ENCODE measurements at places on chromosomes 5 and 9.
A peak's percentile ranks its signal among the peaks of the same experiment; 100 is the strongest.

GRCh38 chr5:34914671-34915138 is 599 bp downstream of the RAD1 start:
- peak overlapping the region; percentile 80 for H3K27ac ChIP-seq
- H3K4me1 ChIP-seq: peaks cover 27% of the 10 kb centered on the region
- peak; percentile 16 for DNase-seq
- H3K36me3 ChIP-seq: no peaks in the 10 kb centered on the region
- peak overlapping the region; percentile 29 for H3K4me3 ChIP-seq

DNA sequence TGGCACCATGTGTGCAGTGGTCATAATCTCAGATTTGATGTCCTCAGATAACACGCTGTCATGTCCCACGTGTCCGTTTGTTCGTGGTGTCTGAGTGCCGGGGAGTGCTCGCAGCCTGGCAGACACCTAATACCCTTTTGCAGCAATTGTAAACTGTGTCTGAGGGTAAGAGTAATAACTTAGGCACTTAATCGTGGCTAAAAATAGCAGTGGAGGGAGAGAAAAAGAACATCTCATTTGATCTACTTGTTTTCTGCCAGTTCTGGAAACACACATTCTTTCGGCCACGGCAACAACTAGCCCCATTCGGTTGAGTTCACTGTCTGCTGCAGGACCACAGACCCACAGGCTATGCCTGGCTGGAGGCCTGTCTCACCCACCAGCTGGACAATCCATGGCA is 16.5 kb downstream of the ADCY2 start:
- no peak overlapping the region for H3K27ac ChIP-seq
- H3K4me1 ChIP-seq: no peaks in the 10 kb centered on the region
- no peak for DNase-seq
- no peak overlapping the region for H3K4me3 ChIP-seq
- no peaks in the 10 kb centered on the region for H3K36me3 ChIP-seq

- no peak for DNase-seq
- peak overlapping the region; percentile 68 for H3K27ac ChIP-seq
- no peaks in the 10 kb centered on the region for H3K36me3 ChIP-seq
- H3K27me3 ChIP-seq: peaks cover 5% of the 10 kb centered on the region
These were observed 1.2 kb downstream of the SPRY4 start for GRCh38 chr5:142323480-142324135.

DNA sequence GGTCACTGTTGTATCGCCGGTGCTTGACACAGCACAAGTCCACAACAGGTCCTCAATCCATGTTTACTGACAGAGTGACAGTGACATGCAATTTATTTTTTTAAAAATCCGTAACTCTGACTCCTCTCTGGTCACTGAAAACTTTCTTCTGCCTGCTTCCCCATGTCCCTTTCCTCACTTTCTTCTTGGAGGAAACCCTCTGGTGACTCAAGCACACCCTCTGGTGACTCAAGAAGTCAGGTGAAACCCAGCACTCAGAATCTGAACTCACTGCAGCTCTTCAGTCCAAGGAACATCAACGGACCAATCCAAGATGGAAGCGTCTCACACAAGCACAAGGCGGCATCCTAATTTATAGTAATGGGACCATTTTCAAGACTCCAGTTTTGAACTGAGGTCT is 245.9 kb downstream of the FSTL4 start:
- no peaks in the 10 kb centered on the region for H3K27me3 ChIP-seq
- H3K4me1 ChIP-seq: no peaks in the 10 kb centered on the region
- H3K4me3 ChIP-seq: no peak overlapping the region
- H3K36me3 ChIP-seq: no peaks in the 10 kb centered on the region
- no peak overlapping the region for H3K27ac ChIP-seq

DNA sequence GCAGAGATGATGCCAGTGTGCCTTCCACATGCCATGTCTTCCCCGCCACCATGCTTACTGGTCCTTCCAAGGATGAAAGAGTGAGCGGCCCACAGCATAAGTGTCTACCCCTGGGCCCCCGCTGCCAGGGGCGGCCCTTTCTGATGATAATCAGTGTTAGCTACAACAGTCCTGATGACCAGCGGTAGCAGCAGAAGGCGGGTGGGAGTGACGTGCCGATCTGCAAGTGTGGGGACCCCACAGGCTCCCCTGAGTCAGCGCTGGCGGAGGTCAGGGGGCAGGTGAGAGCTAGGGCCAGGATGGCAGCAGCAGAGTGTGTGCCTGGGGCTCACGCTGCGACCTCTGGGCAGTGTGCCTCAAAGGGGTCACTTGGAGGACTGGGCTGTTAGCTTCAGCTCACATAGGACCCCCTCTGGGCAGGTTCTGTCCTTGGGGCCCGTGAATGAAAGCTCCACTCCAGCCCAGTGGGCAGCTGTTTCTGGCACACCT is 80.4 kb downstream of the HMCN2 start:
- H3K36me3 ChIP-seq: no peaks in the 10 kb centered on the region
- DNase-seq: no peak
- no peaks in the 10 kb centered on the region for H3K27me3 ChIP-seq
- no peaks in the 10 kb centered on the region for H3K4me1 ChIP-seq
- H3K27ac ChIP-seq: no peak overlapping the region

- no peaks in the 10 kb centered on the region for H3K36me3 ChIP-seq
- DNase-seq: no peak
These were observed 21.9 kb downstream of the RFK start for GRCh38 chr9:76372336-76372735.

DNA sequence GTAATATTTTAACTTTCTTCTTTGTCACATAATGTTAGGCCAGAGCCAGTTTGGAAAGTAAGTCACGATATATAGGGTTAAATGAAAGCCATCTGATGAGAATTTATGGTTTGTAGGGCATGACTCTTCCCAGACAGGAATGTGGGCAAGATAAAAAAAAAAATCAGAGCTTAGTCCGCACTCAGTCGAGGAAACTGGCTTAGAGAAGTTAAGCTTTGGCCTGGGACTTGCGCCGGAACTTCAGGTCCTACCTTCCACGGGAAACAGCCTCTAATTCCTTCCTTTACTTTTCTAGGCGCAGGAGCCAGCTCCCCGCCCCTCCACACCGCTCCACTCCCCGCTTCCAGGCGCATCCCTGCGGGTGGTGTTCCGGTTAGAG is 475 bp downstream of the DDX31 start:
- no peaks in the 10 kb centered on the region for H3K27me3 ChIP-seq
- DNase-seq: peak; percentile 48
- peak overlapping the region; percentile 60 for H3K4me3 ChIP-seq
- peaks cover 32% of the 10 kb centered on the region for H3K4me1 ChIP-seq
- no peaks in the 10 kb centered on the region for H3K36me3 ChIP-seq

- peaks cover 6% of the 10 kb centered on the region for H3K4me1 ChIP-seq
- H3K27me3 ChIP-seq: no peaks in the 10 kb centered on the region
- no peak overlapping the region for H3K27ac ChIP-seq
- DNase-seq: peak; percentile 28
These were observed 25.3 kb upstream of the CEP72 start for GRCh38 chr5:586751-587285.

- no peak overlapping the region for H3K27ac ChIP-seq
- no peak overlapping the region for H3K4me3 ChIP-seq
- no peaks in the 10 kb centered on the region for H3K36me3 ChIP-seq
- no peak for DNase-seq
These were observed 2308.8 kb upstream of the ACO1 start for GRCh38 chr9:30075451-30076199.

DNA sequence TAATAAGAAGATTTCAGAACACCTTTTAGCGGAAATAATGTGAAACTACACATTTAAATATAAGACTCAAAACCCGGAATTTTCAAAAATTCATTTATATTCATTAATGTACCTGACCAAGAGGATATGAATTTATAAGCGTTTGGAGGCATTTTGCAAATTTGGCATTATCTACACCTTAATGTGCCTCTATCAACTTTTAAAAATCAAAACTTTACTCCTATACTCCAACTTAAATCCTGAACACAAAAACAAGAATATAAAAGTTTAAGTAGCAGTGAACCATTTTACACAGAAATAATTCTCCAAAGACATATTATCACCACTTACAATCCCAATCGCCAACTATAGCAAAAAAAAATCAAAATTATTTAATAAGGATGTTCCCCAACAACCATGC is 3.9 kb downstream of the ZNF608 start:
- DNase-seq: no peak
- no peak overlapping the region for H3K4me3 ChIP-seq
- H3K27ac ChIP-seq: peak overlapping the region; percentile 83

DNA sequence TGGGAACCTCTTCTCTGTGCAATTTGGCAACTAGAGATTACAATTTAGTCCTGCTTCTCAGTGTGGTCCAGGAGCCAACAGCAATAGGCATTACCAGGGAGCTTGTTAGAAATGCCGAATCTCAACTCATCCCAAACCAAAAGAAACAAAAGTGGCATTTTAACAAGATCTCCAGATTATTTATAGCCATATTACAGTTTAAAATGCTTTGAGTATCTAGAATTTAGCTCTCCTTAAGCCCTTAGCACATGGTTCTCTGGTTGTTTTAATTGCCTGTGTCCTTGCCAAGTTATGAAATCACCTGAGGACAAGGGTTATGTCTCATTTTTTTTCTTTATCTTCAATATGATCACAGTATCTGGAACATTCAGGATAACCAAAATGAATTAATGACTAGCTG is 51.6 kb upstream of the TAS2R1 start:
- no peaks in the 10 kb centered on the region for H3K27me3 ChIP-seq
- H3K36me3 ChIP-seq: no peaks in the 10 kb centered on the region
- no peak for DNase-seq
- H3K27ac ChIP-seq: no peak overlapping the region
- no peaks in the 10 kb centered on the region for H3K4me1 ChIP-seq

DNA sequence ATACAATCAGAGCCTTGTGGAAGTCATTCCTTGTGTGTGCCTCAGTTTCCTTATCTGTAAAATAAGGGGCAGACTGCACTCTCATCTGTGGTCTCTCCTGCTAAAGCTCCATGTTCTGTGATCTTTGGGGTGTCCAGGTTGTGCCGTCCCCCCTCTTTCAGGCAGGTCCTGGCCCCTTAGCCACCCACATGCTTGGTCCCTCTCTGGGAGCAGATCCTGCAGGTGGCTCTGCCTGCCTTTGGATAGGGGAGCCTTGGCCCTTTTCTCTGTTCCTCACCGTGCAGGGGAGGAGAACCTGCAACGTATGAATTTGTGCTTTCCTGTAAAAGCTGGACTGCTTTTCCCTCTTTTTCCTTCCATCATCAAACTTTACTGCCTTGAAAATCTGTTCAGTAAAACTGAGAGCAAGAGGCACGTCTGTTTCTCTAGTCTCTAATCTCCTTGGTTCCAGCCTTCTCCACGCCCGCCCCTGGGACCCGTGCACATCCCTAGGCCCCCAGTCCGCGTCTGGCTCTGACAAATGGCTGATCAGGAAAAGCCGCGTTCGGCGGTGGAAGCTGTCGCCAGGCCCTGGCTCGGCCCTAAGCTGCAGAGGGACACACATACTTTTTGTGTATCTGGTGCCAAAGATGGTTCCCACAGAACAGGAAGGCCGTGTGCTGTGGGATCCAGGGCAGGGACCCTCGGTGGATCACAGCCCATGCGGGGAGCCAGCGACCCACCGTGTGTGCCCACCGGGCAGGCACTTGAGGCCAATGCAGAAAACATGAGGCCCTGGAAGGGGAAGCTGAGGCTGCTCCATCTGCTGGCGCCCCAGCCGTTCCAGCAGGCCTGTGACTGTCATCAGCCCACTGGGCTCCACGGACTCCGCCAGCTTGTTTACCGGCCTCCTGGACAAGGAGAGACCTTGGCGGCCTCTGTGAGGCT is 43.4 kb upstream of the COL5A1 start:
- no peak overlapping the region for H3K27ac ChIP-seq
- H3K4me1 ChIP-seq: no peaks in the 10 kb centered on the region
- DNase-seq: no peak
- H3K4me3 ChIP-seq: no peak overlapping the region
- no peaks in the 10 kb centered on the region for H3K27me3 ChIP-seq

DNA sequence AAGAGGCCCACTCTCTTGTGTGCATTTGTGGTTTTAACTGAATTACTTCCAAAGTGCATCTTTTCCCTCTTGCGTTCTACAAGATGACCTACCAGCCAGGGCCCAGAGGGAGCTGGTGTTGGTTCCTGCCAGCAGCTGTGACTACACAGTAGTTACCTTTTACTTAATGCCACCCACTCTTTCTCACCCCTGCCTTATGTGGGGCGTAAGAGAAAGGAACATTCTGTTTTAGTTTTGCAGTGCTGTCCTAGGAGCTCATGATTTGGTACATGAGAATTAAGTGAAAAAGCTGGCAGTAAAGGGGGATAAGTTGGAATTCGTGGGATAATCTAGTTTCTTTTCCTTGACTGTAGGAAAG is 45.4 kb downstream of the RCL1 start:
- peaks cover 45% of the 10 kb centered on the region for H3K4me1 ChIP-seq
- no peaks in the 10 kb centered on the region for H3K36me3 ChIP-seq
- H3K4me3 ChIP-seq: no peak overlapping the region
- no peaks in the 10 kb centered on the region for H3K27me3 ChIP-seq

DNA sequence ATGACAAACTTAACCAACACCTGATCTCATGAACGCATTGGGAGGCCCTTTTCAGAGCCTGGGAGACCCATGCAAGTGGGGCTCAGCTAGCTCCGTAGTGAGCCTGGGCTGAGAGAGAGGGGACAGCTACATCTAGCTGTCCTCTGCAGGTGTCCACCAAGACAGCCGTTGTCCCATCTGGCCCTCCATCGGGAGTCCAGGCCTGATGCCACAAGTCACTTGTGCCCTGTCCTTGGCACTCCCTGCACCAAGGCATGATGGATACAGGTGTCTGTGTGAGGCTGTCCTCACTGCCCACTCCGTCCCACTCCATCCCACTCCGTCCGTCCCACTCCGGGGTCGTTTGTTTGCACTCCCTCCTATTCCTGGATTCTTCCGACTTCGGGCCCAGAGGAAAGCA is 2.5 kb upstream of the EDF1 start:
- no peak overlapping the region for H3K27ac ChIP-seq
- H3K4me3 ChIP-seq: no peak overlapping the region
- no peaks in the 10 kb centered on the region for H3K27me3 ChIP-seq
- H3K4me1 ChIP-seq: peaks cover 24% of the 10 kb centered on the region
- DNase-seq: no peak

DNA sequence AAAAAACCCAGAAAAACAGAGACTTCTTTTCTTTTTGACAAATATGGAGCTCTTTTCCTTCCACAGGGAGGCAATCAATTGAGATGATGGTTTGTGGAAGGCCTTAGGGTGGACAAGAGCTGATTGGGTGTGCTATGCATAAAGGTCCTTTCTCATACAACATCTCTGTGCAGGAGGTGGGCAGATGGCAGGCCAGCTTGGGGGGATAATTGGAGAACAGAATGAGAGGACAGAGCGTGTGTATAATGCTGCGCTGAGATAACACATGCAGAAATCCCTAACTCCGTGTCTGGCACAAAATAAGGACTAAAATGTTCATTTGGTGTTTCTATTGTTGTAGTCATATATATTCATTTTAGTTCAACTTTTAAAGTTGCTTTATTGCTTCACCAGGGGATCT is 159.0 kb upstream of the MEF2C start:
- H3K27me3 ChIP-seq: no peaks in the 10 kb centered on the region
- no peak overlapping the region for H3K4me3 ChIP-seq
- H3K27ac ChIP-seq: no peak overlapping the region
- DNase-seq: no peak
- H3K36me3 ChIP-seq: no peaks in the 10 kb centered on the region
- no peaks in the 10 kb centered on the region for H3K4me1 ChIP-seq
